Renal pelvis (tissue), 12 donors: ENCODE measurements at places on chromosomes 5 and 9.

- peak; percentile 50 for DNase-seq
Measured at GRCh38 chr5:65721050-65721719, 724 bp downstream of the SGTB start.

GRCh38 chr5:95738072-95738471 lies 6.9 kb downstream of the RHOBTB3 start:
- no peak for DNase-seq

DNA sequence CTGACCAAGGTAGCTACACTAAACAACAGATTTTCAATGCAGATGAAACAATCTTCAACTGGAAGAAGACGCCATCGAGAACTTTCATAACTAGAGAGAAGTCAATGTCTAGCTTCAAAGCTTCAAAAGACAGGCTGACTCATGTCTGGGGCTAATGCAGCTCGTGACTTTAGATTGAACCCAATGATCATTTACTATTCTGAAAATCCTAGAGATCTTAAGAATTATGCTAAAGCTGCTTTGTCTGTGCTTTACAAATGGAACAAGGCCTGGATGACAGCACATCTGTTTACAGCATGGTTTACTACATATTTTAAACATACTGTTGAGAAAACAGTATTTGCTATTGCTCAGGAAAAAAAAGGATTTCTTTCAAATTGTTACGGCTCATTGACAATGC lies 54.9 kb downstream of the RICTOR start:
- no peak for DNase-seq

DNA sequence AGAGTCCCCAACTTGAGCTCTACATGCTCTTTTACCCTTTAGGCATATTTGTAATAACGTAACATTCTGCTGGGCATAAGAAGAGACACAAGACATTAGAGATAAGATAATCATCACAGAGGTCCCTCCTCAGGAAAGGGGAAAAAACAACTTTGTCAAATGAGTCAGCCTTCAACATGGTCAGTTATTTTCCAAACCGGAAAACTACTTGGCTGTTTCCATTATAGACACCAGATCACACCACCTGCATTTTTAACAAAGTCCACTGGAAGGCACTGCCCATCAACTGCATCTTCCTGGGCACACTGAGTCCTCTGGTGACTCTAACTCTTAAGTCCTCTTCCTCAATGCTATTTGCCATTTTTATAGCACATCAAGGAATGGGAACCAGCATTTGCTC lies 221.8 kb downstream of the FAM114A2 start:
- DNase-seq = no peak

DNA sequence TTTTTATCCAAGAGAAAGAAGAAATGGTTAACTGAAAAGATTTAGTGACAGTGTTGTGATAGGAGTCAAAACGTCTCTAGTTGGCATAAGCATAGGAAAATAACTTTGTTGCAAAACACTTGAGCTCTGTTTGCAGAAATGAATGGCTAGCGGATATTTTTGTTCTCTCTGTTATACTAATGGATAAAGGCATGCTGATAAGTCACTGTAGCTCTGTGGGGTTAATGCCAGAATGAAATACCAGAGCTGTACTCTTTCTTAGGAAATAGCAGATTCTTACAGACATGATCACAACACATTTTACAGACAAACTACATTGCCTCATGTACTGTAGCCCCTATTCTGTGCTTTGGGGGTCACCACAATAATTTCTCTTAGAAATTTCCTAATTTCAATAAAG lies 202.8 kb downstream of the DMRTA1 start:
- no peak for DNase-seq

GRCh38 chr5:72836810-72837209 lies 20.3 kb downstream of the TNPO1 start:
- no peak for DNase-seq

- no peak for DNase-seq
Measured at GRCh38 chr5:36641431-36641830, 35.0 kb downstream of the SLC1A3 start.

- DNase-seq = no peak
Measured at GRCh38 chr9:114770991-114771390, 34.8 kb downstream of the TNFSF15 start.

GRCh38 chr5:37886242-37886905 lies 46.5 kb upstream of the GDNF start:
- no peak for DNase-seq

DNA sequence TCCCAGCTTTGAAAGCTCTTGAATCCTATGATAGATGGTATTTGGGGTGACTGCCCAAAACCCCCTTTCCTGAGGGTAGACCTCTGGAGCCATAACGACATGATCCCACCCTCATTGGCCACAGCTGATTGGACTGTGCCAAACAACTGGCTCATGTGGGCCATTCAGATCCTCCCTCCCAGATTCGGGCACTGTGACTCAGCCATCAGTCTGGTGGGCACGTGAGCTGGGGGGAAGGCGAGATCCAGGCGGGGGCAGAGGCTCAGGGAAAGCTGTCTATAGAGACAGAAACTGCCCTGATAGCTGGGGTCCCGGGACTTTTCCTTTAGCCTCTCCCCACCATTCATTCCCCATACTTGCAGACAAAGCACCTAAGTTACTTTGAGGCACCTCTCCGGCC lies 15.1 kb upstream of the NCS1 start:
- no peak for DNase-seq

DNA sequence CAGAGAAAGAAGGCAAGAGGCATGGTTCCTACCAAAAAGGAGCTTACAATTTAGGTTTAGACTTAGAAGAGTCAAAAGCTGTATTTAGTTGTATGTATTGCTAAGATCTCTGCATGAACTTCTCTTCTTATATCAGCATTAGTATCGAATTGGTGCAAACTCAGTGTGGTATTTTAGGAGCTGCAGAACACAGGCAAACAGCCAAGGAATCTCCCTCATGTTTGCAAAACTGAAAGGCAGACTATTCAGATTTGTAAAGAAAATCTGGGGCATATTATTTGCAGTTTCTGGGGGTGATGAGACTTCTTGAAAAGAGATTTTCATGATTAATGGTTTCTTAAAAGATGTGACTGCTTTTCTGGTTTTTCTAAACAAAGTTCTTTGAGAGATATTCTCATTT lies 252.7 kb downstream of the CEMIP2 start:
- DNase-seq = no peak

DNA sequence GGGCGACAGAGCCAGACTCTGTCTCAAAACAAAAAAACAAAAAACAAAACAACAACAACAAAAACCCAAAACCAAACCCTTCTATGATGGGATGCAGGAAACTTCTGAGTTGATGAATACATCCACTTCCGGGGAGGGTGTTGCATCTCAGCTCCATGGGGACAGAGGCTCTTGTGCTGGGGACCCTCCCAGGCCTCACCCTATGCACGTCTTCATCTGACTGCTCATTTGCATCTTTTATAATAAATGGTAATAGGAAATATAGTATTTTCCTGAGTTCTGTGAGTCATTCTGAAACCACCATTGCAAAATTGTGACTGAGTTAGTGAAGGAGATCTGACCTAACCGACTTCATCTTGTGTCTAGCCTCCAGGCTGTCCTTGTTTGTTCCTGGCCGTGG lies 109.5 kb upstream of the SLC28A3 start:
- DNase-seq = no peak

GRCh38 chr5:120614531-120615180 lies 150.6 kb downstream of the PRR16 start:
- DNase-seq = no peak

GRCh38 chr5:110707260-110707844 lies 19.1 kb downstream of the TMEM232 start:
- DNase-seq = no peak

- no peak for DNase-seq
Measured at GRCh38 chr5:145938776-145939539, 2.6 kb downstream of the SH3RF2 start.

GRCh38 chr9:107118863-107119624 lies 164.0 kb upstream of the RAD23B start:
- DNase-seq = peak; percentile 34

DNA sequence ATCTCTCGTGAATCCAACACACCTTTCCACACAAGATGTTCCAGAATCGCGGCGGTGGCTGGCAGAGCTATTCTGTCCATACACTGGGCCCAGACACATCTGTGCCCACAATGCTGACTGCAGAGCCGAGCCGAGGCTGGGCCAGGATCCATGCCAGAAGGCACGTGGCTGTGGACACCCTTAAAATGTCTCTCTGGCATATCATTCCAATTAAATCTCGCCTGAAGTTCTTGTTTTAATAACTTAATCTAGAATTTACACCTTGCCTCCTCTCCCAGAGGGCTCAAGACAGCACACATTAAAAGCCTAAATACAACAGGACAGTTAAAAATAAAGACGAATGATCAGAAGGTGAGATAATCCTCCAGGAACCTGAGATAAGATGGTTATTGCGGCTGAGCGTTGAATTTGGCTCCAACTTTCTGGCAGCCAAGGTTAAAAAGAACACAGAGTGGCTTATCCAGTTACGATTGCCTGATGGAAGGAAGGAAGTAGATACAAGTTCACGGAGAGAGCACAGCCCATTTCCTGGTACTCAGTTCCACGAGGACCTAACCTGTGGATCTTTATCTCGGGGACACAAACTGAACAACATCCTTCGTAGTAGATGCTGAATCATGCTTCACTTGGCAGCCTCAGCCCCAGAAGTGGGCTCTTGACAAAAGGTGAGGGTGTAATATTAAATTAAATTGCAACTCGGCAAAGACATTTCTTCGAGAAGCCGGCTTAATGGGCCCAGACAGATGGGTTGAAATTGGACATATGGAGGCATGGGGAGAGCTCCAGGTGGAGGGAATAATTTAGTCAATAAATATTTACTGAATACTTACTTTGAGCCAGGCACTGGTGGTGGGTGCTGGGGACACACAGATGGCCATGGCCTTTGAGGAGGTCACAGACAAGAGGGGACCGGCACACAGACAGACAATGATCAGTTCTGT lies 86.0 kb upstream of the TBC1D2 start:
- no peak for DNase-seq

DNA sequence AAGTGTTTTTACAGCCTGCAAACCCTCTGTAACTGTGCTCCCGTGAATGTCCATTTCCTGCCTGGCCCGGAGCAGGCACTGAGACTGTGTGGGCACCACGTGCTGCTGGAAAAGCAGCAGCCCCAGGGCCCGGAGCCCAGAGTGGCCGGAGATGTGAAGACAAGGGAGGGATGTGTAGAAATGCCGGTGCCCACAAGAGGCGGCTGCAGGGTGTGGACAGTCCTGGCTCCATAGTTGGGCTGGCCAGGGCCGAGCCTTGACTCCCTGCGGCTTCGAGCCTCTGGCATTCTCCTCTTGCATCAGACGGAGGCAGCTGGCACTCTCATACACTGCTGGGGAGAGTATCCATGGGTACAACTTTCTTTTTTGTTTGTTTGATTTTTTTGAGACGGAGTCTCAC lies 13.2 kb upstream of the GFPT2 start:
- no peak for DNase-seq

DNA sequence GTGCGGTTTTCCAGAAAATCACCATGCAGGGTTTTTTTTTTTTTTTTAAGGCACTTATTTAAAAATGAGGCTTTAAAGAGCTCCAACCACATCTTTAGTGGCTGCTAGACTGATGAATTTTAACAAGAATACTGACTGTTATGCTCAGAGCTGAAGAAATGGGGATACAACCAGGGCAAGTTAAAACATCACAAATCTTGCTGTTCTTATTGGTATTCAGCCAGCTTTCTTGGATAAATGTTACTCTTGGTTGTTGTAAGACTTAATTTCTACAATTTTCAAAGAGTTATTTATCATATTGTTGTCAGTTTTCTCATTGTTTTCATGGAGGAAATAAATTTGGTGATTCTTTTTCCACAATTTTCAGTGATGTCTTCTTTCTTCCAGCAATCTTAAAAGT lies 352.8 kb upstream of the FAM174A start:
- DNase-seq = no peak

DNA sequence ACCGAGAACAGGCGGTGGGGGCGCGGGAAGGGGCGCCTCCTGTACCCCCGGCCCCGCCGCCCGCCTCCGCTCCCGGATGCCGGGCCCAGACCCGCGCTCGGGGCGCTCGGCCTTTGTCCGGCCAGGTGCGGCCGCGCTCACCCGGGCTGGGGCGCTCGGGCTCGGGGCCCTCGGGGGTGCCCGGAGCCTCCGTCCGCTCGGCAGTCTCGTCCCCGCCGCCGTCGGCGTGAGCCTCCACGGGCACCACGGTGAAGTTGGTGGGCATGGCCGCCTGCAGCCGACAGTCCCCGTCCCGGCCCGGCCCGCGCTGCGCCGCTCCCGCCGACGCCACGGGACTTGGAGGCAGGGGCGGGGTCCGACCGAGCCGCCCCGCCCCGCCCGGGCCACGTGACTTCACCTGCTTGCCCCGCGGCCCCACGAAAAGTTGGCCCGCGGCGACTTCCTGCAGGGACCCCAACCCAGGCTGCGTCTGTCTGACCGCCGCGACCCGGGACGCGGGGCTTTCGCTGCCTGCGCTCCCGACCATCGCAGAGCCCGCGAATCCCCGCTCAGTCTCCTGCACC lies at the start of gene SLC12A7:
Gene SLC12A7 (minus strand): TSS at position 337 of the 563 bp plus-strand sequence. CDS start 72 bp downstream, at position 265.
- no peak for DNase-seq

- no peak for DNase-seq
Measured at GRCh38 chr9:133252301-133253020, 22.5 kb downstream of the ABO start.

DNA sequence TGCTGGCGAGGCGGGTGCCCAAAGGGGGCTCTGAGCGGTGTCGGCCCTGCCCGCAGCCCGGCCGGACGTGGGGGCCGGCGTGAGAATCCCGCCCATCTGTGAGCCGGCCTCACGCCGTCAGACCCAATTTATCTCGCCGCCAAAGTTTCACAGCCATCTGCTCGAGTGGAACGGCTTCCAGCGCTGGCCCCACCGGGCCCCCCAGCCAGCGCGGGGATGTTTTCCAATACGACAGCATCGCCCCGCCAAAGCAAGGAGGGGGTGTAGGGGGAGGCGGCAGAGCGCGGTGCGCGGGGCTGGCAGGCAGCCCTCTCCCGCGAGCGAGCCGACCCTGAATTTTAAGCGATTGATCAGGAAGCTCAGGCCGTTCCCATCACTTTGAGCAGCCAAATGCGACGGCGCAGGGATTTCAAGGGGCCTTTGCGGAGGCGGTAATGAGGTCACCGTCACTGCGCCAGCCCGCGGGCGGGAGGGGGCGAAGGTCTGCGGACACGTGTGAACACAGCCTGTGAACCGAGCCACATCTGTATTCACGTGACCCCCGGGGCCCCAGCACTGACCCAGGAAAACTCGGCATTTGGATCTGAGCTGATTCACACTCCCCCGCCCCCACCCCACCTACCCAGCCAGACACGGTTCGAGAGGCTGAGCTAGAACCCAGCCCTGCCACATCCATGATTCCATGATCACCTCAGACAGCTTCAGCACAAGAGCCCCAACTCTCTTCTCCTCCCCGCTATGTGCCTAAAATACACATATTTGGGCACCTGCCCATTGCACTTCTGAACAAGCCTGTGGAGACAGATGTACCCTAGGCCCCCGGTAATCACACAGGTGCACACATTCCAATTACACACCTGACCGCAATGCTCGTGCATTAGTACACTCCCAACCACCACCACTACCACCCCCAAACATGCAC lies 47.8 kb upstream of the PSD2 start:
- peak; percentile 78 for DNase-seq

GRCh38 chr5:142757564-142757963 lies 12.6 kb upstream of the ARHGAP26 start:
- DNase-seq = no peak

GRCh38 chr9:14380061-14380836 lies 66.3 kb upstream of the NFIB start:
- DNase-seq = no peak

GRCh38 chr5:158951436-158952247 lies 148.1 kb downstream of the EBF1 start:
- no peak for DNase-seq
